Neural progenitor cell (in vitro differentiated cells): ENCODE measurements at places on chromosomes 13 and 19. TPM values are rescaled to one million over a fixed set of nuclear protein-coding genes. Genes with fewer than 3 reads are reported as not detected.

DNA sequence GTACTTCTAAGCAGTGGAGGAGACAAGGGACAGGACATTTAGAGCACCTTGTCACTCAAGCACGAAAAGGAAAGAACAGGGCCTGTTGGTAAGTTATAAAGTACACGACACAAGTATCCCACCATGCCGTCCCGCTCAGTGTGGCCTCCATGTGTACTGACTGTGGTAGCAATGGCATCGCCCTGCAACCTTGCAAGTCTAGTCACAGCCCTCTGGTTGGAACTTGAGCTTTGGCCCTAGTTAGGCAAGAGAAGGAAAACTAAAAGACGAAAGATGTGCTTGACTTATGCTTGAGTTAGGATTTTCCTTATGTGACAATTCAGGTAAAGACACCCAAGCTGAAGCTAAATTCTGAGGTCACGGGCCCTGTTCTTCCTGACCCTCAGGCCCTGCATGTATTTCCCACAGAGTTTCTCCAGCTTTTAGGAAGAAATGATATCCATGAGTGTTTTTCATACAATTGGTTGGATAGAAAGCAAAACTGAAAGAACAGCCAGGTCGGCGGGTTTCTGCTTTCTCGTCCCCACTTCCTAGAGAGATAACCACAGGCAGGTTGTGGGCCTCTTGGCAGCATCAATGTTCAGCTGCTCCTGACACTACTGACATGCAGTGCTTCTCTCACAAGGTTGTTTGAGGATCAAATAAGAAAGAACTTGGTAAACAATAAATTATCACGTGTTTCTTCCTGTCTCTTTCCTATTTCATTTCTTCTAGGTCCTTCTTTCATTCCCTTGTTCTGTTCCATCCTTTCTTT lies 216.2 kb downstream of the IRS2 start:
- no peak for DNase-seq

Gene GEMIN7
- 7.3 and 32.6 TPM in 2 replicates for total RNA-seq

Gene CD70
- 1.2 TPM in 1 of 2 replicates, not detected in the other for total RNA-seq

DNA sequence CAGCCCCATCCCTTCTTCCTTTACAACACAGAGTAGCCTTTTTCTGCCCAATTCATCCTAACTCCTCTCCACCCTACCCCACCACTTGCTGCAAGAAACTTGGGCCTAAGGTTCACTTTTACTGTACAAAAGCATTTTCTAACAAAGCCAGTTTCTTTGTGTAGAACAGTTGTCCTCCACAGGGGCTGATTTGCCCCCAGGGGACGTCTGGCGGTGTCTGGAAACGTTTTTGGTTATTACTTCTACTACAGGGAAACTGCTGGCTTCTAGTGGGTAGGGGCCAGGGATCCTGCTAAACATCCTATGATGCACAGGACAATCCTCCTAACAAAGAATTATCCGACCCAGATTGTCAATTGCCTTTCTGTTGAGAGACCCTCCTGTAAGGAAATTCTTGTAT lies 7.3 kb upstream of the LMO7 start:
- DNase-seq = no peak

DNA sequence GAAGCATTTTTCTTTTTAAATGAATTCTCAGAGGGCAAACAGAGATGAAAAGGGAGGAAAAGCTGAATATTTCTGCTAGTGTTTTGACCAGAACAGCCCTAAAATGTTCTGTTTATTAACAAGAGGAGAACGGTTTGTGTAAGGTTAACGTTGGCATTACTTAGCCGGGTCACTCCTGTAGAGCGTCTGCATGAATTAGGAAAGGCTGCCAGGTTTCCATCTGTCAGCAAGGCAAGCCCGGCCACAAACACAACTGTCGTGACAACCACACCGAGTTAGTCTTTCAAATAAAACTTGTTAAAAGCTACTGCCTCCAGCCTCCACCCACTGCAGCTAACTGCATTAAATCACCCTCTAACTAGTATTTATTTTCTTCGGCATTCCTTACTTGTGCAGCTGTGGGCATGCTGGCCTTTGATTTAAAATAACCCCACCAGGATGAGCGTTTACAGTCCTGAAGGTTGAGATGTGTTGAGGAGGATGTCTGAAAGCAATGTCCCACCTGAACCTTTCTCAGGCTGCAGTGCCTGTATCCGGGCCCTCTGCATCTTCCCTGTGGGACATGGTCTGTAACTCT lies 527.9 kb downstream of the FGF9 start:
- DNase-seq = no peak

Gene RFPL4A
- total RNA-seq = not detected in 2 replicates

DNA sequence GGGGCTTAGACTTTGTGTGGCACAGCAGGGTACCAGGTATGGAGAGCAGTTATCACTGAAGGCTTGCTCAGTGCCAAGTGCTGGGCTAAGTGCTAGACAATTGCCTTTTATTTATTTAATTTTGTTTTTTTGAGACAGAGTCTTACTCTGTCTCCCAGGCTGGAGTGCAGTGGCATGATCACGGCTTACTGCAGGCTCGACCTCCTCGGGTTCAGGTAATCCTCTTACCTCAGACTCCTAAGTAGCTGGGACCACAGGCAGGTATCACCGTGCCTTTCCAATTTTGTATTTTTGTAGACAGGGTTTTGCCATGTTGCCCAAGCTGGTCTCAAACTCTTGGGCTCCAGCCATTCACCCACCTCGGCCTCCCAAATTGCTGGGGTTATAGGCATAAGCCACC lies 256.9 kb downstream of the ZNF536 start:
- DNase-seq = no peak

Gene NUMBL
- 6.4 and 19.8 TPM in 2 replicates for total RNA-seq
